ENCODE measurements at places on chromosomes 1 and 21.

DNA sequence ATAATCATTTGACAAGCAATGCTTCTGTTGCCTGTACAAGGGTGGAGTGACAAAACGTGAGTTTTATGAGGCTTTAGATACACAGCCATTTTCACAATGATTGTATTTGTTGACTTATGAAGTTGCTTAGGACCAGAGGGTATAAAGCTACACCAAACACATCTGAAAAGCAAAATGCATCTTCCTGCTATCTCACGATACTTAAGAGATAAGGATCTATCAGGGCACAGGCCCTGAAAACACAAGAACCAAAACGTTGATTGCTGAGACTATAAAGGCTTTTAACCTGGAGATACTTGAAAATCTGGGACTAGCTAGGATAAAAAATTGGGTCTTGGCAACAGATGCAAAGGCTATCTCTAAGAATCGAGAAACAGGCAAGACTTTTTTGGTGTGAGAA lies 115.7 kb downstream of the SLC5A9 start:
- DNase-seq, result no peak

GRCh38 chr1:163069655-163070277 lies 605 bp downstream of the RGS4 start:
- no peak for DNase-seq

DNA sequence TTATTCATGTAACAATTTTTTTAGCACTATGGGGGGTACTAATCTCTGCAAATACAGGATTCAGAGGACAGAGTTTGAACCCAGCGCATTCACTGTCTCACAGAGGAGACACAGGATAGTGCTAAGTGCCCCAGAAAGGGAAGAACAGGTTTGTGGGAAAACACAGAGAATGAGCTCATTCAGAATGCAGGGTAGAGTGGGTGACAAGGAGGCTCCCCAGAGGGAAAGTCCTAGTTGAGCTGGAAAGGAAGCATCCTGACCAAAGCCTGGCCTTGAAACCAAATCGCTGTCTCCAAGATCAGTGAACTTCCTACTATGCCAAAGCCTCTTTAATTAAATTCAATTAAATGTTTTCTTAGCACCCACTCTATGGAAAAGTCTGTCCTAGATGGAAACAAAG lies 19.0 kb upstream of the RGS2 start:
- no peak for DNase-seq

GRCh38 chr1:226447932-226448665 lies 40.2 kb upstream of the PARP1 start:
- DNase-seq, result no peak

GRCh38 chr1:46012236-46012635 lies 120.2 kb downstream of the PIK3R3 start:
- no peak for DNase-seq
